RCC 7860 (cell line): ENCODE measurements at places on chromosomes 7 and 10.

GRCh38 chr10:86182150-86182549 is 184.4 kb downstream of the GRID1 start:
- DNase-seq = no peak

GRCh38 chr7:84693483-84693882 is 493.4 kb downstream of the SEMA3D start:
- DNase-seq = no peak

DNA sequence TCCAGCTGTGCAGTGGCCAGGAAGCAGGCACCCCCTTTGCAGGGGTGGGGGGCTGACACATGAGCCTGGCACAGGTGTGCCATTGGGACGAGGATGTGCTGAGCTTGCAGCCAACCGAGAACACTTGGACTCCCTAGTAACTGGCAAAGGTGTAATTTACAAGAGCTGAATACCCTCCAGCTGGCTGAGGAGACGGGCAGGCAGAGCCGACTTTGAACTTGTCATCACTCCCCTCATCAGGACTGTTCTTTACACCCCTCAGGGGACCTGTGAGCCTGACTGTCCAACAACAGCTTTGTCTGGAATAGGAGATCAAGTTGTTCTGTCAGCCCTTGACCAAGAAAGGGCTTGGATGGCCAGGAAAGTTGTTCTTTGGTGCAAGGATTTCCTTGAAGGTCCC is 61.2 kb downstream of the CDH23 start:
- DNase-seq = no peak

DNA sequence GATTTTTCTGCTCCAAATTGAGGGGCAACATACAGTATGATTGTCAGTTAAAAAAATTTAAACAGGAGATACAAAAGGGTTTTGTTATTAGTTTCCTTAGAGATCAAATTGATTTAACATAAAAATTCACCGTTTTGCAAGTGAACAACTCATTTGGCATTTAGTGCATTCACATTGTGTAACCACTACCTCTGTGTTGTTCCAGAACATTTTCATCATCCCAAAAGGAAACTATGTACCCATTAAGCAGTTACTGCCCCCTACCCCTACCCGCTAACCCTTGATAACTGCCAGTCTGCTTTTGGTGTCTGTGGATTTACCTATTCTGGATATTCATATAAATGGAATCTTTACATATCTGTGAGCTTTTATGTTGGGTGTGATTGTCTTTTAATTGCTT is 3.1 kb downstream of the ZRANB1 start:
- no peak for DNase-seq

DNA sequence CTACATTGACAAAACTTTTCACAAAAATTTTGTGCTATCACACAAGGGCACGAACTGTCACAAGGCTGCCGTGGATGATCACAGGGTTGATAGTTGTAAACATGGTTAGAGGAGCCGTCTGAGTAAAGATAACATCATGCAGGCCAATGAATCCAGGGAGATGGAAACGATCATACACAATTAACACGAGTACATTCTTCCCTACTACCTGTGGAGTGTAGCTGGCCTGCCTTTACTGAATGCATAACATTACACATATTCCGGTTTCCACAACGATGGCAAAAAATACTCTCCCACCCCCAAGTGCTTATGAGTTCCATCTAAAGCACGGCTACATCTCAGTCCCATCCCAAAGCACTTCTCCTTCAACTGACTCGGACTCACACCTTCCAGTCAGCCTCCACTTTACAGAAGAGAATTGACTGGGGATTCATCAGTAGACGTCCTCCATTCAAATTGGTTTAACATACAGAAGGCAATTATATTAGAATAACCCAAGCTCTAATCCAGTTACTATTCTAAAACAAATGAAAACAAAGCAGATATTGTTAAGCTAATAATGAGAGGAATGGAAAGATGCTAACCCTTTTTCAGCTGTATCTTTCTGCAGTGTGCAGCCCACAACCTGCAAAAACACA is 69.0 kb downstream of the EZH2 start:
- no peak for DNase-seq

DNA sequence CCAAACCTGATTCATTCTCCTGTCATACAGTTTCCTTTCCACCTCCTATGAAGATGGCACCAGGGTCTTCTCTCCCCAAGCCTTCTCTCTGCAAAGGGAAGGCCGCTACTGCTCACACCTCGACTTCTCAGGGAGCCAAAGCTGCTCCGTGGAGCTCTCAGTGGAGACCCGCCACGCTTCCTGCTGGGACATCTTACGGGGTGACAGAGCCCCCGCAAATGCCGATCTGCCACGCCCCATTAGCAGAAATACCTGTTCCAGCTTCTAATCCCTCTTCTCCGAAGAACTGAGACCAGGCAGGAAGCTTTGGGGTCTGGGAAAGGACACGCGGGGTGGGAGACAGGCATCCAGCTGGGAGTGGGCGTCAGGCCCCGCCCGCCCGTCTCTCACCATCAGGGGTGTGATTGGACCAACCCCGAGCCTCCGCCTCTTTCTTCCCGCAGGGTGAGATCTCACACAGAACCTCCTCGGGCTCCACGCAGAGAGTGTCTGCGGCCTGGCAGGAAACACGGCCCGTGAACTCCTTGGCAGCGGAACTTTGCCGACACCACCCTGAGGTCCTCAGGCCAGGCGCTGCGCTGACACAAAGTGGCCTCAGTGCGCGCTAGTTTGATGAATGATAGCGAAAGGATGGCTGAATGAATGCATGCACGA is 12.0 kb upstream of the CALML5 start:
- no peak for DNase-seq

DNA sequence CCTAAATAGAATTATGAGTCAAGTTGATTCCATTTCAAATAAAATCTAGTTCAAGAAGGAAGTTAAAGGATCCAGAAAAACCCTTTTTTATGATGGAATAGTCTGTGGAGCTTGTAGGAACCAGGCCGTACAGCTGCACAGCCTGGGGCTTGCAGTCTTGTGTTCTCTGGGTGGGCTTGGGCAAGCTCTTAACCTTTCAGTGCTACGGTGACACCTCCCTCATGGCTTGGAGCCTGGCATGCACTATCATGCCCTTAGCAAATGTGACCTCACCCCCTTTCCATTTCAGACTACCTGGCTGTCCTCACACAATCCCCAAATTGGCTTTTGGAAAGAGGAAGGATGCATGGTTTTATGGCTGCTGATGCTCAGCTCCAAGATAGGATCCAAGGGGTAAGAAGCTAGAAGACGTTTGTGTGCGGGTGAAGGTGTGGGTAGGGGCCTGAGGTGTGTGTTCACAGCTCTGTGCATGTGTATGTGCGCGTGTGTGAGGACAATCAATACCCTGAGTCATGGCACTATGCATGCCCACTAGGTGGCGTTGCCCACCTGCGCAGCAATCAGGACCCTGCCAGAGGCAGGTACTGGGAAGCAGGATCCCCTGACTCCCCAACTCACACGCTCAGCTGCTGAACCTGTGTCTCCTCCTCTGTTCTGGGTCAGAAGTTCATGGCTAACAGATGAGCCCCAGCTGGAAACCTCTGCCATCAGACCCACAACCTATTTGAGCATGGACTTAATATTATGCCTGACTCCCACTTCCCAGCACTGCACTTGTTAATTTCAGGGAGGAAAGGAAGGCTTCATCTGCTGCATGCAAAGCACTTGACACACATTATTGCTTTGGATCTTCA is 113.4 kb downstream of the PTPN20 start:
- DNase-seq = no peak

GRCh38 chr10:89589101-89589720 is 53.8 kb upstream of the SLC16A12 start:
- no peak for DNase-seq

DNA sequence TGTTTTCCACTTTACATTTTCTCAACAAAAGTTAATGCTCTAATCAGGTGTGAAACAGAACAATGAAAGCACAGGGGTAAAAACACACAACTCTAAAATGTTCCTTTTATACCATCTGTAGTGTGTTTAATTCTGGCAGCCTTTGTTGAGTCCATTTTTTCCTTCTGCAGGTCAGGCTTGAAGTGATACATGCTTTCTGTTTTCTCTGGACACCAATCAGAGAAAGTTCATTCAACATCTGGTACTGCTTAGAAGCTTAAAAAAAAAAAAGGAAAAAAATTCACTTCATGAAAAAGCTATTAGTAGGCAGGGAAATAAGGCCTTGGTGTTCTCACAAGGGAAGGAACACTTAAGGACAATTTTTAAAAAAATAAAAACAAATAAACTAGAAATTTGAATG is 231.3 kb upstream of the RHOBTB1 start:
- DNase-seq = no peak

DNA sequence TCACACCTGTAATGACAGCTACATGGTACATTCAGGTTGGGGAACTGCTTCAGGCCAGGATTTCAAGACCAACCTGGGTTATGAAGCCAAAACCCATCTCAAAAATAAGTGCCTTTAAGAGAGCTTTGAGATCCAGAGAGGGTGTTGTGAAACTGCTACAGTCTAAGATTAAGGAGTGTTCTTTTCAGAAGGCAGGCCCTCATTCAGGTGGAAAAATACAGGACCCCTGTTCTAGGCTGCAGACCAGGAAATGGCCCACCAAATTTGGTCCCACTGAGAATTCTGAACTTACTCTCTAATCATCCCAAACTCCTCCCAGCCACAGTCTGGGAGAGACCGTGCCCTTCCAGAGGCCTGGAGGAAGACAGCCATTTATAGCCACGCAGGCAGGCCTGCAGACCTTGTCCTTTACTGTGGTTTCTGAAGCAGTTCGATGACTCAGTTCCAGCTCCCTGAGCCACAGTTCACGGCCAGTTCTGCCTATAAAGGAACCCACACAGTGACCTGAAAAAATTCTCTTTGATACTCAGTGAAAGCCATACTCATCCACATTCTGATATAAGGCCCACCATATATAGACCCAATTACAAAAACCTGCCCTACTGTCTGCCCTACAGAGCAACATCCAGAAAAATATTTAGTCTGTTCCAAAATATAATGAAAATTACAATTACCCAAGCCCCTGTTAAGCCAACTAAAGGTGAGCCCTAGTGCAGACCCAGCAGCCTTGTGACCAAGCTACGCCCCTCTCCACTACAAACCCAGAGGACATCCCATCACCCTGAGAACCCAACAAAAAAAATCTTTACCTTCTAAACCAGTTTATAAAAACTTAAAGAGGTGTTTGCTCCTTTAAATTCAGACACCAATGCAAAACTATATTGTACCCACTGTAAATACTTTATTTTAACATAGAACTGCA is 21.2 kb downstream of the ZNF680 start:
- peak; percentile 88 for DNase-seq

DNA sequence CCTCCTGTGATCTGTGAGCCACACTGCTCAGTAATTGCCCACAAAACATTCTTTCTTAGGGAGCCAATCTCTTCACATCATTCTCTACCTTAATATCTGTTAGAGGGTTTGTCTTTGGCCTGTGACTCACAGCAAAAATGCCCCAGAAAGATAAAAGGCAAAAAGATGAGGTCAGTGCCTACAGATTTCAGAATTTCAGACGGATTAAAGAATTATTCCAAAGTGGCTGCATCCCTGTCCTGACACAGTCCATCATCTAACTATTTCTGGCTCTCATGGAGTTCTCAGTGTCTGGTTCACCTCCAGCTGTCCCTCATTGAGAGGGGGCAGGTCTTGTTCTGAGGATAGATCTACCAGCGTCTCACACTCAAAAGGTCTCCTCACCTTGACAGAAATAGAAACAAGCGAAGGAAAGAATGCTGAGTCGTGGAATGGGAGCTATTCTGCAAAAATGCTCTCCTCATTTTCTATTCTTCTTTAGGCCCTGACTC is 138.5 kb upstream of the AOAH start:
- DNase-seq = peak; percentile 30

DNA sequence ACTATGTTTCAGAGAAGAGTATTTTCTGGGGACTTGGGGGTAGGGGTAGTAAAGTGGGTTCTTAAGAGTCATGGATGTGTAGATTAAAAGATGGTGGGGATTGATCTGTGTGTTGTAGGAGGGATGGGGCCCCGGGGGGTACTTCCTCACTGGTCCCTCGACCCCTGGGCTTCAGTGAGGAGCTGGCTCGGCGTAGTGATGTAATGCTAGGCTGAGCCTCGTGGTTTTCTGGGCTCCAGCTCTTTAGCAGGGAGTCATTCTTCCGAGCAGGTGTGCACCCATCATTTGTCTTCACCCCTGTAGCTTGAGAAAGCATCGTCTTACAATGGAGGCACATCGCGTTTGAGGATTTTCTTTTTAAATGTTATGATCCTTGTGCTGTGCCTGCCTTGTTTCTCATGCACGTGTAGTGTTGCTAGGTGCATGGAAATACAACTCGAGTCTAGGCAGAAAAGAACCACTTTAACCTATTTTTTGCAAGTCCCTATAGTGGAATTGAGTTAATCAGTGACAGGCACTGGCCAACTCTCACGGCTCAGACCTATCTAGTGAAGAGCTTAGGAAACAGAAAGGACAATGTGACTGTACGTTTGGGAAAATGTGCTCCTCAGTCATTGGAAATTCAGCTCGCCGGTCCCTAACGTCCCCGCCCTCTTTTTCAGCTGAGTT is 106.1 kb upstream of the BTBD16 start:
- peak; percentile 71 for DNase-seq

DNA sequence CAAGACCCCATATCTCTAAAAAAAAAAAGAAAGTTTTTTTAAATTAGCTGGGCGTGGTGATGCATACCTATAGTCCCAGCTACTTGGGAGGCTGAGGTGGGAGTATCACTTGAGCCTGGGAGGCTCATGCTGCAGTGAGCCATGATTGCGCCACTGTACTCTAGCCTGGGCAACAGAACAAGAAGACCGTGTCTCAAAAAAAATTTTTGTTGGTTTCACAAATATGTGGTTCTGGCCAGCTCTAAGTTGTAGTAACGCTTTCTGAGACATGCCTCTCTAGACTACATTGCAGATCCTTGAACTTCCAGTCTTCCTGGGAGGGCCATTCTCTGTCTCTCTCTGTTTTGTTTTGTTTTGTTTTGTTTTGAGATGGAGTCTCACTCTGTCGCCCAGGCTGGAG is 24.6 kb upstream of the RHBDD2 start:
- DNase-seq = no peak

GRCh38 chr7:154638286-154638685 is 364.6 kb downstream of the PAXIP1 start:
- no peak for DNase-seq

DNA sequence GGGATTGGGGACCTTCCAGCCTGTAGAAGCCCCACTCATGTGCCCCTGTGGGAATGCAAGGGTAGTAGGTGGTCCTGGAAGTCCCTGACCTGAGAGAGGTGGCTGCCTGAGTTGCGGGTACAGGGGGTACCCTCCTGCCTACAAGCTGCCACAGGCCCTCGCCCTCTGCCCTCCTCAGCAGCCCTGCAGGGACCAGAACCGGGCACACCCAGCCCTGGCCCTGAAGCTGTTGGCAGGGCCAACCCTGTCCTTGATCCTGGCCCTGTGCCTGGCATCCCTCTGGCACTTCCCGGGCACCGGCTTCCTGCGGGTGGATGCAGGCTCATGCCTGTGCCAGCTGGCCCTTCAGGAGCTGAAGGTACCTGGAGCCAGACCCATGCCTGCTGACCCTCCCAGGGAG is 54.9 kb upstream of the ELN start:
- no peak for DNase-seq

DNA sequence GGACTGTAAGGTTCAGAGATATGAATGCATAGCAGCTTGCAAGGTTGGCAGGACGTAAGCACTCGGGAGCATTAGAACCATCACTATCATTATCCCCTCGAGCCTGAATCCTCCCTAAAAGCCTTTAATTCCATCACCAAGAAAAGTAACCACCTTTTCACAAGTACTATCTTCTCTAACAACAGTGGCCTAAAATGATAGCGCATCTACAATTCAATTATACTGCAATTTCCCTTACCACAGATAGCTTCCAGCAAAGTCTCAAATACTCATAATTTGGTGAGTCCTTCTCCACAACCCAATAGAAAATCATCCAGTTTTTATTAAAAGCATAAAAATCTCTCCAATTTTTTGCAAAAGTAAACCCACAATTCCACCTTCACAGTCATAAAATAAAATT is 42.0 kb downstream of the COL1A2 start:
- no peak for DNase-seq
